ENCODE measurements at places on chromosomes 13 and 19.

DNA sequence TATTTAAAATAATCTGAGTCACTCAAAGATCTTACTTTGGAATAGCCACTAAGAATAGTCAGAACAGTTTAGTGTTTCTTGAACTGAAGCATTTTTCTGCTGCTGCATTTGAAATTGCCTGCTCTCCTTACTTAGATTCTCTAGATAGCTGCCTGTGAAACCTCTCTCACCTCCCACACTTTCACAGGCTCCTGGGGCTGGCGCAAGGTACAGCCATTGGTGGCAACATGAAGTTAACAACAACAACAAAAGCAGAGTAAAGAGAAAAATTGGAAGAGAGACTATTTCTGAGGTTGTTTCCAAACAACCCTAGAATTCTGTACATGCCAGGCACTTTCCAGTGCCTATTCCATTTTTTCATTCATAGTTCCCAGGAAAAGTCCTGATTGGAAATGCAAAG, 25.3 kb downstream of the SLITRK5 start:
- DNase-seq, result no peak

GRCh38 chr13:21237081-21237480, 60.6 kb downstream of the MRPL57 start:
- DNase-seq, result no peak

- DNase-seq, result no peak
These were observed 6.2 kb downstream of the CARD8 start for GRCh38 chr19:48249502-48250014.

DNA sequence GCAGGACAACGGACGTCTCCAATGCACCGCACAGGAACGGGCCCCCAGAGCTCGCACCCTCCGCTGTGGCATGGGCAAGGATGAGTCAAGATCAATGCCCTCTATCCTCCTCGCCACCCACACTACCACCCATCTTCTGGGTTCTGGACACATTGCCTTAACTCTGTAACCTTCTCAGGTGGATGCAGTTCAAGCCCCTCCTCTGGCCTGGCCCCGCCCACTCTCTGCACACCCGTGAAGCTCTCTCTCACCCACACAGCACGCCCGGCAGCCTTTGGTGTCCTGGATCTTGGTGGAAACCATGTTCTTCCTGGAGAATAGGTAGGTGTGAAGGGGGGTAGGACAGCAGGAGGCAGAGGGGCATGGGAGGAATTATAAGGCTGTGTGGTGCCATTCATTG, 20.7 kb downstream of the MAP4K1 start:
- no peak for DNase-seq

DNA sequence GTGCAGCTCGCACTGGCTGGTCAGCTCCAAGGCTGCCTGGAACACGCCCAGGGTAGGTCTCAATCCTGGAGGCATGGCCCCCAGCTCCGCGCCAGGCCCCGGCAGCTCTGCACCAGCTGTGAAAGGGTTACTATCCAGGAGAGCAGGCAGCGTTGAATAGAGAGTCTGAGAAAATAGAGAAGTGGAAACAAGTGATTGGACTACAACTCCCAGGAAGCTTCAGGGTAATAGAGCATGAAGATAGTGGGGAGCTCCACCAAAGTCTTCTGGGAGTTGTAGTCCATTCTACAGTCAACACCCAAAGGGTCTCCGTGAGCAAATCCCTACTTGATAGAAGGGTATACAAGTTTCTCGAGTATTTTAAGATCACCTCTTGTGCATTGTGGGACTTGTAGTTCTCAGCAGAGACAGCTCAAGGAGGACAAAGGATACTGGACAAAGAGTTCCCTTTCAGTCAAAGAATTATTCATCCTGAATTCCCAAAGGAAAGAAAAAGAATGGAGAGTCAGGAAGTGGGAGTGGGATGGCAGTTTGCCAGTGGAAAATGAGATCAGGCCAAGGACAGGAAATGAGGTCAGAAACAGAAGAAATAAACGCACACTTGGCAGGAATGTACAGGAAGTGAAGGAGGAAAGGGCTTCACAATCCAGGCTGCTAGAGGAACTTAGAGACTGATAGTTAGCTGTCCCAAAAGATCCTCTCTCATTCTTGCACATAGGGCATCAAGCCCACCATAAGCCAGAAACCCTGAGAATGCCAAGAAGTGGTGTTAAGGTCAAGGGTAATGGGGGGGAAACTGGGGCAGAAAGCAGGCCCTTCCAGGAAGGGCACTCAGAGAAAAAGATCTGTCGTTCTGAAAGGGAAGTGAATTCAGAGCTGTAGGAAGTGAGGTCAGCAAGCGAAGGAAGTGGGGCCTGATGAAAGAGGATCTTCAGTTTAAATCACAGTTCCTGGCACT, 5.5 kb upstream of the MAMSTR start:
- peak; percentile 86 for DNase-seq

DNA sequence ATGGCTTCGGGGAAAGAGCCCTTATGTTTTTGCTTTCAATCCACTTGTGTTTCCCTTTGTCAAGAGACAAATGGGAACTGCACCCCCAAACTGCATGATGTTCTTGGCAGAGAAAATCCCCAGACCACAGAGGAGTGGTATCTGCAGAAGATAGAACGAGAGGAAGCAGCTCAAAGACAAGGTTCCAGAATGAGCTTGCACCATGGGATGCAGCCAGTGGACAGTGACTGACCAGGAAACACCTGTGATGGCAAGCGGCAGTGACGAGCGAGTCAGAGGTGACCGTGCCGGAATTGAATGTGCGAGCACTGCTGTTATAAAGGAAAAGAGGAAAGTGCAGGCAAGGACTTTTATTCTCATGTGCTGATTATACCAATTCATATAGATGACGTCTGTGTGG, 46.3 kb downstream of the IRS2 start:
- DNase-seq, result no peak

- DNase-seq, result no peak
These were observed 1287.6 kb downstream of the EFNB2 start for GRCh38 chr13:105247830-105248229.

DNA sequence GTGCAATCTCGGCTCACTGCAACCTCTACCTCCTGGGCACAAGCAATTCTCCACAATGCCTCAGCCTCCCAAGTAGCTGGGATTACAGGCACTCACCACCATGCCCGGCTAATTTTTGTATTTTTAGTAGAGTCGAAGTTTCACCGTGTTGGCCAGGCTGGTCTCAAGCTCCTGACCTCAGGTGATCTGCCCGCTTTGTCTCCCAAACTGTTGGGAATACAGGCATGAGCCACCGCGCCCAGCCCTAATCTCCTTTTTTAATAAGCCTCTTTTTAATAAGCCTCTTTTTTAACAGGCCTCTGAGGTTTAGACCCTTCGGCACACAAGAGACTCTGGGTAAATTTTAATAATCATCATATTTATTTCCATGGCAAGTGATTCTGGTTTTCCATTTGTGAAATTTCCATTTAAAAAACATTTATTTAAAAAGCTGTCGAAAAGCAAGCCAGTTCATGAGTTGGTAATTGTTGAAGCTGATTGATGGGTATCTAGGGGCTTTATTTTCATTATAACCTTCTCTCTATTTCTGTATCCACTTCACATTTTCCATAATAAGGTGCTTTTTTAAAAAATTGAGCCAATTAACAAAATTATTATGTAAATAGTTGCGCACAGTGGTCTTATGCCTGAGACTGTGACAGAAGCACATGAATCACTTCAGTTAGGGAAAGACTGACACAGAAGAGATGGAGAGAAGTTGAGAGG, 11.8 kb downstream of the POU2F2 start:
- peak; percentile 91 for DNase-seq

GRCh38 chr19:5974721-5975387, 3.1 kb downstream of the RANBP3 start:
- no peak for DNase-seq

- no peak for DNase-seq
These were observed 2.5 kb downstream of the KLF2 start for GRCh38 chr19:16327169-16327475.

- peak; percentile 68 for DNase-seq
These were observed 418.8 kb downstream of the GPC5 start for GRCh38 chr13:91817250-91817649.

GRCh38 chr19:38928391-38929001, 2.1 kb downstream of the SARS2 start:
- no peak for DNase-seq

GRCh38 chr19:6249296-6249695, 30.5 kb downstream of the MLLT1 start:
- DNase-seq, result no peak

DNA sequence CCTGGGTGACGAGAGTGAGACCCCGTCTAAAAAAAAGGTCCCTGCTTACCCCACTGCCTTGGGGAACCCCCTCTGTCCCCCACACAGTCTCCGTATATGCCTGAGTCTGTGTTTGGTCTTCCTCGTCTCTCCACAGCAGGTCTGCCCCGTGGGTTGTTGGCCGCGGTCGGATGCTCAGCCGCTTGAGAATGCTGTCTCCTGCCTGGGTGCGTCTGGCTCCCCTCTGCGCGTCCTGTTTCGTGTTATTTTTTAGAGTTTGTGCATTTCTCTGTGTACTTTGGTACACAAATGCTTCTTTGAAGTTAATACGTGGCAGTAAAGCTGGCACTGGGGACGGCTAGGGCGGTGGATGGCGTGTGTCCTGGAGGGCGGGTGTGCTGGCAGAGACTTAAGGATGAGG, 34.9 kb downstream of the KDM4B start:
- no peak for DNase-seq

DNA sequence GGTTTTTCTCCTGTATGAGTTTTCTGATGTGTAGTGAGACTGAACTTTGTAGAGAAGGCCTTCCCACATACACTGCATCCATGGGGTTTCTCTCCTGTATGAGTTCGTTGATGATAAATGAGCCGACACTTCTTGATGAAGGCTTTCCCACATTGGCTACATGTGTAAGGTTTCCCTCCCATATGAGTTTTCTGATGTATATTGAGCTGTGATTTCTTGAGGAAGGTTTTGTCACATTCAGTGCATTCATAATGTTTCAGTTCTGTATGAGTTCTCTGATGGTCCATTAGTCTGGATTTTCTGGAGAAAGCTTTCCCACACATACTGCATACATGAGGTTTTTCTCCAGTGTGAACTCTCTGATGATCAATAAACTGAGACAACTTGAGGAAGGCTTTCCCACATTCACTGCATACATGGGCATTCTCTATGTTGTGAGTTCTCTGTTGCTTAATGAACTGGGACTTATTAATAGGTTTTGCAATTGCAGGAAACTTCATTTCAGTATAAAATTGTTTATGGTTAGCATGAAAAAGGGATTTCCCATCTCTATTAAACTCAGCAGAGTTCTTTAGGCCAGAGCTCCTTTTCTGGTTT, 7.5 kb upstream of the ZNF350 start:
- DNase-seq, result no peak

GRCh38 chr13:67515895-67516294, 285.8 kb upstream of the PCDH9 start:
- no peak for DNase-seq

DNA sequence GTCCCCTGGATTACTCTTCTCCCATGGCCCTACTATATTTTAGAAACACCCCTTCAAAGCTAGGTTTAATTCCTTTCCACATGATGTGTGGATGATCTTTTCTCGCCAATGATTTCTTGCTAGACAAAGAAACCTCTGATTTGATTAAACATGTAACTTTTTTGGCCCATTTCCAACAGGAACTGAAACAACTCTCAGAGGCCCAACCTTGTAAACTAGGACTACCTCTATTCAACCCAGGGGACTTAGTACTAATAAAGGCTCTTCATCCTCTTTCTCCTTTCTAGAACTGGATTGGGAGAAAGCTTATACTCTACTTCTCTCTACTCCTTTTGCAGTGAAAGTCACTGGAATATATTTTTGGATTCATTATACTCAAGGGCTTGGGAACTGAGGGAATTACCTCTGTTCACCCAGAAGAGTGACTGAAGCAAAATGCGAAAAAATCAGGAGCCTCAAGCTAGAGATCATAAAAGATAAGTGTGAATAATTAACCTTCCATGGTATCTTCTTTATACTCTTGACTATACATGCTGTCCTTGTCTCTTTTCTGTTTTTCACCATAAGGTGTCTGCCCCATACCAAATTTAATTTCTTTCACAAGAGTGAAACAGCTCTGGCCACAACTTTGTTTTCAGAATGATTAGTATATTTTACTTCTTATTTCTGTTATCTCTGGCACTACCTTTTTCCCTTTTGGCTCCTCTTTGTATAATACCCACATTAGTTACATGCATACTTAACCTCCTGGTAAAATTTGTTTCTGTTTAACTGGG, 977.6 kb downstream of the SLITRK5 start:
- no peak for DNase-seq

- DNase-seq, result peak; percentile 12
These were observed 31.8 kb downstream of the PIP5K1C start for GRCh38 chr19:3668331-3669081.

GRCh38 chr13:84985860-84986259, 813.4 kb downstream of the SLITRK6 start:
- DNase-seq, result peak; percentile 75

GRCh38 chr13:91351980-91352379, 4.5 kb downstream of the MIR17HG start:
- DNase-seq, result no peak

DNA sequence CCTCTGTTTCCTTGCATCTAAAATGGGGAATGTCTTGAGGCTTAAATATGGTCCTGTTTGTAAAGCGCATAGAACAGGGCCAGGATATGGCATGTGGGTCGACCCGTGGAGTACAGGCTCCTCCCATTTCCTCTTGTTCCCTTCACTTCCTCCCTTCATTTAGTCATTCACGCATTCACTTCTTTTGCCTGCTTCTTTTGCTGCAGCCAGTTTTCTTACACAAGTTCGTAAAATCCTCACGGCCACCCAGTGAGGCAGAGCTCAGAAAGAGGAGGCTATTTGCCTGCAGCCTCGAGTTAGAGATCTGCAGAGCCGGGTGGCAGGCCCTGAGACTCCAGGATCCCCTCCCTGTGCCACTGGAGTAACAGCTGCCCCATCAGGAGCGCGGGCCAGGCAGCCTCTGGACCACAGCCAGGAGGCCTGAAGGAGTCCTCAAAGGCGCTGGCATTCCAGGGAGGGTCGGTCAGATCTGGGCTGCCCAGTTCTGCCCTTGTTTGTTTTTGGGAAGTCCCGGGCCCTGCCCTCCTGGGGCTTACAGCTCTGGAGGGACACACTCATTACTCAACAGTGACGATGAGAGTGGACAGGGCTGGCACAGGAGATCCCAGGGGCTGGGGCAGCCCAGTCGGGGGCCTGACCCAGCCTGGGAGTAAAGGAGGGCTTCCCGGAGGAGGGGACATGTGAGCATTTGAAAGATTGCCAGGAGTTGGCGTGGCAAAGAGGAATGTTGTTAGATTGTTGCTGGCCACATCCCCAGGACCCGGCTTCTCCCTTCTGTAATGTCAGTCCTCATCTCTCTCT, 4.6 kb downstream of the PPP5C start:
- no peak for DNase-seq

DNA sequence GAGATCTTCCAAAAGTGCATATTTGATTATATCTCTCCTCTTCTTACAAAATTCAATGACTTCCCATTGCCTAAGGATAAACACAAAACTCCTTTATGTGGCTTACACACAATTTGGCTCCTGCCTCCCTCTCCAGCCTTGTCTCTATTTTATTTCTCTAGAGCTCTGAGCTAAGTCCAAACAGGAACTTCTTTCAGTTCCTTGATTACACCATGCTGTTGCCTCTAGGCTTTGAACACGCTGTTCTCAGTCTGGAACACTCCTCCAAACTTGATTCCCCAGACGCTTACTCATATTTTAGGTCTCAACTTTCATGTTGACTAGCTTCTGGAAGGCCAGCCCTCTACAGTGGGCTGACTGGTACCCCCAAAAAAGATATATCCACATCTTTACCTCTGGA, 258.5 kb downstream of the COG6 start:
- no peak for DNase-seq

- DNase-seq, result no peak
These were observed 344.9 kb upstream of the KLF12 start for GRCh38 chr13:74479124-74479523.

- DNase-seq, result no peak
These were observed 372.7 kb downstream of the ZNF536 start for GRCh38 chr19:30744741-30745475.
